ENCODE measurements at places on chromosomes 2 and 18.

DNA sequence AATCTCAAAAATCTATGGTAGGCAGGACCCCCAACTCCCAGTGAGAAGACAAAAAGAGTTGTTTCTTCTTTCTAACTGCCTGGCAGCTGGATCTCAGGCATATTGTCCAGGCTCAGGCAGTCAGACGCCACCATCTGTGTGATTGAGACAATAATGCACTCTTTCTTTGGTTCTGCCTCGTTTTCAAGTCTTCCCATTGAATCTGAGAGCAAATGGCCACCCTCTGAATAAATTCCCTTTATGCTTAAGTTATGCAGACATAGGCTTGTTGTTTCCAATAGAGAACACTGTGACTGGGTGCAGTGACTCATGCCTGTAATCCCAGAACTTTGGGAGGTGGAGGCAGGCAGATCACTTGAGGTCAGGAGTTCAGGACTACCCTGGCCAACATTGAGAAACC, 15.3 kb upstream of the CD207 start:
- no peak for DNase-seq

GRCh38 chr2:197894751-197895274, 90.4 kb downstream of the PLCL1 start:
- DNase-seq, result no peak

GRCh38 chr2:38167968-38168350, 92.0 kb upstream of the CYP1B1 start:
- no peak for DNase-seq

- DNase-seq, result no peak
Measured at GRCh38 chr18:24633121-24633520, 172.7 kb downstream of the HRH4 start.
